ENCODE measurements at places on chromosomes 1 and 21.

GRCh38 chr1:110780600-110781484, 92.1 kb upstream of the CD53 start:
- peak; percentile 74 for DNase-seq

GRCh38 chr1:230156536-230156935, 89.5 kb downstream of the GALNT2 start:
- DNase-seq, result no peak

GRCh38 chr1:195828325-195828724, 779.9 kb downstream of the KCNT2 start:
- no peak for DNase-seq

DNA sequence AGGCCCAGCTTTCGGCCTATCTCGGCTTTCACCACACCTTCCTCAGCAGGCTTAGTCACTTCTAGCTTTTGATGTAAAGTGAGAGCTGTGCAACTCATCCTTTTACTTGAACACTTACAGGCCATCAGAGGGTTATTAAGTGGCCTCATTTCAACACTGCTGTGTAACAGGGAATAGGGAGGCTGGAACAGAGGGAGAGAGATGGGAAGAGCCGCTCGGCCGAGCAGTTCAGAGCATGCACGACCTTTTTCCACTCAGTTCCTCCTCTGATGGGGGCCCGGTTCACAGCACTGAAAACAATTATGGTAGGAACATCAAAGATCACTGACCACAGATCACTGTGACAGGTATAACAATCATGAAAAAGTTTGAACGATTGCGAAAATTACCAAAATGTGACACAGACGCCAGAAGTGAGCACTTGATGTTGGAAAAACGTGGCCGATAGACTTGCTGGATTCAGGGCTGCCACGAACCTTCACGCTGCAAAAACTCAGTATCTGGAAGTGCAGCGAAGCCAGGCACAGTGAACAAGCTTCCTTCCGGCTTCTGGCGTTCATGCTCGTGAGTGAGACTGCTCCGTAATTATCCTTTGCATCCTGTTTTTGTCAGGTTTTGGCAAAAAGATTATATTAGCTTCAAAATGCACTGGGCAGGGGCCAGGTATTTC, 28.6 kb downstream of the AGPAT3 start:
- DNase-seq, result no peak

- DNase-seq, result no peak
Measured at GRCh38 chr1:87202451-87202850, 126.2 kb upstream of the LMO4 start.

- no peak for DNase-seq
Measured at GRCh38 chr1:152510503-152510902, at the start of gene LCE5A. Gene LCE5A (plus strand): TSS chr1:152510803. CDS start chr1:152511535, 732 bp downstream.

- no peak for DNase-seq
Measured at GRCh38 chr1:8077602-8078001, 51.5 kb upstream of the ERRFI1 start.

- DNase-seq, result no peak
Measured at GRCh38 chr1:110177775-110178174, 27.5 kb downstream of the SLC6A17 start.

- no peak for DNase-seq
Measured at GRCh38 chr1:87898431-87898830, 569.8 kb downstream of the LMO4 start.

DNA sequence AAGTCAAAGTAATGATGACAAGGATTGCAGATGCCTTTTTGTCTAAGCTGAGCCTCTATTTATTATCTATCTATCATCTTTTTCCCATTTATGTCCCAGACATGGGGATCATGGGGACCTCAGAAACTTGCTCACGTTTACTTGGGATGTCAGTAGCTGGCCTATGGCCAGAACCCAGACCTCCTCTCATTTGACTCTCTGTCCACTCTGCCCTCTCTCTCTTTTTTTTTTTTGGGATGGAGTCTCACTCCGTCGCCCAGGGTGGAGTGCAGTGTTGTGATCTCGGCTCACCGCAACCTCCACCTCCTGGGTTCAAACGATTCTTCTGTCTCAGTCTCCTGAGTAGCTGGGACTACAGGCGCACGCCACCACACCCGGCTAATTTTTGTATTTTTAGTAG, 3.7 kb upstream of the ID3 start:
- no peak for DNase-seq

- no peak for DNase-seq
Measured at GRCh38 chr1:228362141-228362883, 44.3 kb downstream of the TRIM11 start.

DNA sequence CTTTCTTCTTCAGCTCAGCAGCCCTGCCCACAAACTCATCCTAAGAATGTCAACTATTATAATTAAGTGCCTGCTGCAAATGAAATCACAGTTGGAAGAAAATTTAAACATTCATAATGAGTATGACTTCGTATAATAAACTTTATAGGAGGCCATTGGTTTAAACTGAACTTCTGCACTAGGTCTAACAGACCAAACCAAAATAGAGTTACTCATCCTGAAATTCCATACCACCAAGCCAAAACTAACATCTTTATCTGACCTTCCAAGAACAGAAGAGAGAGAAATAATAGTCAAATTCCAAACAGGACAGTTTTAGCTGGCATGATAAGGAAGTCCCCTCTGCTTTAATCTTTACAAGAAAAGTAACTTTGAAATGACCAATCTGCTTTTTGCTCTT, 472.4 kb upstream of the PRMT6 start:
- DNase-seq, result no peak

- DNase-seq, result no peak
Measured at GRCh38 chr1:58813801-58814200, 30.0 kb upstream of the JUN start.

DNA sequence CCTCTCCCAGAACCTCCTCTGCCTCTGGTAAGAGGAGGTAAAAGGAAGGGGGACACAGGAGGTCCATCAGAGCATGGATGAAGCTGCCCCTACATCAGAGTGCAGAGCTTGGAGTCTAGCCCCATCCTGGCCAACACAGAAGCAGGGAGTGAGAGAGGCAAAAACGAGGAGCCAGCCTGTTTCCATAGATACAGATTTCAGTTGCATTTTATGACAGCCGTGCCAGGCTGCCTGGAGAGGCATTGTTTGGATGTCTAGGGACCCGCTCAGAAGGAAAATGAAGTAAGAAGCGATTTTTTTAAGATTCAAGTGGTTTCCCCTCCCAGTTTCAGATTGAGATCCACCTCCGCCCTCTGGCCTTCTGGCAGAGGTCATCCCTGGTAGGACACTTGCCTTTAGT, 11.5 kb upstream of the GJA8 start:
- no peak for DNase-seq

GRCh38 chr1:9687874-9688582, 36.5 kb downstream of the PIK3CD start:
- DNase-seq, result peak; percentile 51

- DNase-seq, result no peak
Measured at GRCh38 chr1:31259746-31260145, 20.1 kb upstream of the NKAIN1 start.

- DNase-seq, result no peak
Measured at GRCh38 chr1:31605908-31606427, 11.5 kb upstream of the HCRTR1 start.

DNA sequence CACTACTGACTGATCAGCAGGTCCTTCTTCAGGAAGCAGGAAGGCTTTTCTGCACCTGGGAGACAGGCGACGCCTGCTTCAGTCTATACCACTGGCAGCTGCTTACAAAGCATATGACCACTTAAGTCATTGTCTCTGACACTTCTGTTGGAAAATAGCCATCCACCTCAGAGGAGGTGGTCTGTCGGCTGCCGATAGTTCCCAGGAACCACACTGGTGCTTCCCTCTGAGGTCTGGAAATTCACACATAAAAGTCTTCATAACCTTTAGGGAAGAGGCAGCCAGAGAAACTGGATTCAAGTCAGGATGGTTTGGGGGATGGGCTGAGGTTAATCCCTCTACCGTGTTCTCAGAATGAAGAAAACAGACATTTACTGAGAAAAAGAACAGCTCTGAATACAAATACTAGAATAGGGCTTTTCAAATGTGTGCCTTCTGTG, 15.6 kb upstream of the SRP9 start:
- DNase-seq, result no peak

GRCh38 chr1:66172272-66172671, 361.7 kb upstream of the SGIP1 start:
- no peak for DNase-seq

- DNase-seq, result no peak
Measured at GRCh38 chr1:241608379-241609033, 31.7 kb downstream of the CHML start.

- no peak for DNase-seq
Measured at GRCh38 chr21:22650226-22650625, 1652.0 kb downstream of the NCAM2 start.

- DNase-seq, result no peak
Measured at GRCh38 chr1:11938722-11939526, 4.4 kb downstream of the PLOD1 start.

DNA sequence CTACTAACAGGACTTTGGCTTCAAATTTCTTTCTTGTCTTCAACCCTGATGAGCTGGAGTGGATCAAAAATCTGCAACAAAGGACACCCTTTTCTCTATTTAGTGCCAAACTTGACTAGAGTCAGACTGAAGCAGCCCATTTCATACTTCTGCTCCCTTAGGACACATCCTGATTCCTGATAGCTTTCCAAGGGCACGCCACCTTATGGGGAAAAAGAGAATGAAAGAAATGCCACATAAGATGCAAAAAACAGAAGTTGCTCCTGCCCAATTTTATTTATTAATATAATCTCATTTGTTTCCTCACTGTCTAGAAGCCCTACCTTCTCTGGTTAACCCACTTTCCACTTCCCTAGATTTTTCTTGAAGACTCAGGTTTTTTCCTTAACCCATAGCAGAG, 72.7 kb upstream of the NBPF4 start:
- DNase-seq, result no peak

DNA sequence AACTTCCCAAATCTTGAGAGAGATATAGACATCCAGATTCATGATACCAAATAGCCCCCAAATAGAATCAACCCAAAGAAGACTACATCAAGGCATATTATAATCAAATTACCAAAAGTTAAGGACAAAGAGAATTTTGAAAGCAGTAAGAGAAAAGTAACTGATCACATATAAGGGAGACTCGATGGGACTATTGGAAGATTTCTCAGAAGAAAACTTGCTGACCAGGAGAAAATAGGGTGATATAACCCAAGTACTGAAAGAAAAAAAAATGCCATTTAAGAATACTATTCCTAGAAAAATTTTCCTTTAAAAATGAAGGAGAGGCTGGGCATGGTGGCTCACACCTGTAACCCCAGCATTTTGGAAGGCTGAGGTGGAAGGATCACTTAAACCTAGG, 30.5 kb upstream of the WNT2B start:
- DNase-seq, result no peak

GRCh38 chr1:167839009-167839408, 74.9 kb downstream of the ADCY10 start:
- no peak for DNase-seq

DNA sequence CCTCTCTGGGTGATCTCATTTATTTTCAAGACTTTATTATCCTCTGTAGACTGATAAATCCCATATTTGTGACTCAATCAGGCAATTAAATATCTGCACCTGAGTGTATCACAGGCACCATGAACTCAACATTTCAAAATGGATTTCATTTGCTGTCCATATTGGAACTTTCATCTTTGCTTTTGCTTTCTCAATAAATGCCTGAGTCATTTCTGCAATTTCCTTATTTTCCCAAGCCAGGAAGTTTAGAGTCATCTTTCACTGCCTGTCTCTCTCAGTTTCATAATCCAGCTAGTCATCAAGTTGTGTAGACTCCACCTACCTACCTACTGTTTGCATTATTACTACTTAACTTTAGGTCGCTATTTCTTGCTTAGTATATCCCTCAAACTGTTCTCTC, 540.9 kb downstream of the LMO4 start:
- DNase-seq, result no peak

DNA sequence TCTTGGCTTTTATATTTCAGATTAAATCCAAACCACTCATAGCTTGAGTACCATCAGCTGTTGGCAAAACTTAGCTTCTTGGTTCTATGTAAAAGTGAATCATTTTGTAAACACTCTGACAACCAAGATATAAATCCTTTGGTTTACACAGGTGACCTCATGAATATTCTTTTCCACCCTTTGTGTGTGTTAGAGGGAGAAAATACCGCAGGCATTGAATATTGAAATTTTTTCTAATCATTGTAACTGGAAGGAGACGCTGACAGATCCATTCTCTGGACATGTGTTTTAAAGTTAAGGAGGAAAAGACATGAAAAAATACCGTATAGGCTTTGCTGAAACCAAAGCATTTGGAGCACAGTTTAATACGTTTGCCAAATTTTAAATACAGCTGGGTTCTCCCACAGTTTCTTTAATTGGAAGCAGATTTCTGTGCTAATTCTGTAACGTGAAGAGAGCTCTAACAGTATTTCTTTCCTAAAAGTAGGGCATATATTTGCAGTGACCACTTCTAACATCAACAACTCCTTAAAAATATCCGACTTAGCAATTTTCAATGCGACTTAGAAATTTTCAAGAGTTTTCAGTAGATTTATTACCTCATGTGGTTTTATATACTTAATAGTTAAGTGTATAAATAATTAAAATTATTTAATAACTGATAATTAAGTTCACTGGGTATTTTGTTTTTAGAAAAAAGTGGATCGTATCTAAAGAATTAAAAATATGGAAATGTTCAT, 388.2 kb downstream of the USP25 start:
- no peak for DNase-seq

GRCh38 chr21:42351626-42352440, 1.0 kb upstream of the TFF2 start:
- DNase-seq, result no peak

- DNase-seq, result no peak
Measured at GRCh38 chr1:168623003-168623828, 46.8 kb downstream of the XCL1 start.

All from nephron progenitor cell (in vitro differentiated cells).